Cardiac muscle cell (in vitro differentiated cells and primary cell): ENCODE measurements at places on chromosomes 2 and 18. TPM values are rescaled to one million over a fixed set of nuclear protein-coding genes. Genes with fewer than 3 reads are reported as not detected.
A peak's percentile ranks its signal among the peaks of the same experiment; 100 is the strongest.

The PRPF40A gene
- 57.8 and 91.5 TPM in 2 replicates for total RNA-seq

DNA sequence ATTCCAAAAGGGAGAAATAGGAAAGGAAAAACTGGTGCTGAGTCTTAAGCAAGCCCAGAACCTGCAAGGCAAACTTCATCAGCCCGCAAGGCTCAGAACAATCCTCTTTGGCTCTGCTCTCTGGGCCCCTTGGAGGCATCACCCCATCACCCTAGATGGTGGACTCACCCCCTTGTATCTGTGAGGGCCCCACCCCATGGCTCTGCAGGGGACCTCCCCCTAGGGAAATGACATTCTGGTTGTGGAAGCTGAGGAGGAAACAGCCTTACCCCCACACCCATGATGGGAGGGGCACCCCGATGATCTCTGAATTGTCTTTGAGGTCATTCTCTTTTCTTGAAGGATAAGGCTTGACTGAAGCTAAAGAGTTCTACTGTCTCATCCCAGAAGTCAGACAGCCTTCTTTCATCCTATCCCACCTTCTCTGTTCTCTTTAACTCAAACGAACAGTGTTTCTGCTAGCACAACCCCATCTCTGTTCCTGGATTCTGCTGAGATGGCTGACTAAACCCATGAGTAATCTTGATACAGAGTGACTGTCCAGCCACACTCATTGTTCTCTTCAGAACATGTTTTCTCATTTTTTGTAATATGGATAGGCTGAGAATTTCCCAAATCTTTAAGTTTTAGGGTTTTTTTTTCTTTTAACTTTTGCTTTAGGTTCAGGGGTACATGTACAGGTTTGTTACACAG, 492.1 kb upstream of the MYT1L start:
- H3K4me3 ChIP-seq: no peak overlapping the region
- no peaks in the 10 kb centered on the region for H3K36me3 ChIP-seq
- H3K4me1 ChIP-seq: no peaks in the 10 kb centered on the region
- DNase-seq: no peak

- H3K4me3 ChIP-seq: no peak overlapping the region
- H3K4me1 ChIP-seq: peaks cover 6% of the 10 kb centered on the region
- peak; percentile 4 for DNase-seq
- H3K27me3 ChIP-seq: no peaks in the 10 kb centered on the region
Measured at GRCh38 chr2:145085612-145086011, 565.7 kb upstream of the ZEB2 start.

The CFAP65 gene
- 0.07 and 2.2 TPM in 2 replicates for total RNA-seq

The MC4R gene
- 0.21 and 0.54 TPM in 2 replicates for total RNA-seq

DNA sequence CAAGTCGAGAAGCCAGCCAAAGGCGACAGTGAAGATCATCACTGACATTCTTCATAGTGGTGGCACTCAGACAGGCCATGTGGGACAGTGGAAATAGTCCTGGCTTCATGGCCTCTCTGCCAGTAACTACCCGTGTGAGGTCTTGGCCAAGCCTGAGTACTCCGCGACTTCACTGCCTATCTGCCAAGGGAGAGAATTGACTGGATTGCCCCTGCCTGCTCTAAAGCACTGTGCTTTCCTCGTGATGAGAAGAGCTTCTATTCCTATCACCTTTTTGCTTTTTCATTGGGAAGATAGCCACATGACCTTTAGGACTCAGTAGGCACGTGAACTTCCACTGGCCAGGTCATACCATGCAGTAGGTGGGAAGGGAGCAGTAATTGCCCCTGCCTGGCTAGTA, 239.3 kb downstream of the HAUS1 start:
- H3K27me3 ChIP-seq: no peaks in the 10 kb centered on the region
- H3K27ac ChIP-seq: no peak overlapping the region
- no peak overlapping the region for H3K4me3 ChIP-seq
- DNase-seq: no peak

GRCh38 chr2:55097082-55097460, 46.8 kb upstream of the RTN4 start:
- H3K27me3 ChIP-seq: no peaks in the 10 kb centered on the region
- H3K4me3 ChIP-seq: no peak overlapping the region
- peak overlapping the region; percentile 75 for H3K27ac ChIP-seq
- DNase-seq: no peak
- peaks cover 45% of the 10 kb centered on the region for H3K4me1 ChIP-seq
- H3K36me3 ChIP-seq: no peaks in the 10 kb centered on the region

The DNAJC5G gene
- 3.6 and 14.1 TPM in 2 replicates for total RNA-seq

The RSAD2 gene
- total RNA-seq: 0.12 and 0.28 TPM in 2 replicates

- DNase-seq: no peak
- no peaks in the 10 kb centered on the region for H3K4me1 ChIP-seq
- H3K27me3 ChIP-seq: no peaks in the 10 kb centered on the region
- H3K27ac ChIP-seq: no peak overlapping the region
Measured at GRCh38 chr2:85907671-85908157, 18.9 kb upstream of the ST3GAL5 start.

The SERPINB2 gene
- not detected in 2 replicates for total RNA-seq

The EVX2 gene
- total RNA-seq: 0.06 and 0.11 TPM in 2 replicates

The PRSS56 gene
- not detected in 2 replicates for total RNA-seq

DNA sequence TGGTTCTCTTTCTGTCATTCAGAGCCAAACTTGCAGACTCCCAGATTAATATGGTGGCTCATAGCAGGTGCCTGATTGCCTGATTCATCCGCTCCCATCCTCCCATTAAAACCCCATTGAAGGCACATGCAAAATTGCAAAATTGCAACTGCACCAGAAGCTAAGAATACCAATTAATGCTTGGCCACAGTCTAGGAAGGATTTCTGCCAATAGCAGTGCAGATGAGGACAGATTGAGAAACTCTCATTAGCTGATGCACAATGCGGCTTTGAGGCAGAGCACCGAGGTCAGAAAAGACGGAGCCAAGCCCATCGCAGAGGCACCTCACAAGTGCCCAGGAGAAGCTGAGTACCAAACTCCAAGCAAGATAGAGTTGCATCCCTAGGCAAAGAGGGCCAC, 172.8 kb downstream of the ARL4C start:
- no peak overlapping the region for H3K4me3 ChIP-seq
- DNase-seq: no peak
- no peak overlapping the region for H3K27ac ChIP-seq

DNA sequence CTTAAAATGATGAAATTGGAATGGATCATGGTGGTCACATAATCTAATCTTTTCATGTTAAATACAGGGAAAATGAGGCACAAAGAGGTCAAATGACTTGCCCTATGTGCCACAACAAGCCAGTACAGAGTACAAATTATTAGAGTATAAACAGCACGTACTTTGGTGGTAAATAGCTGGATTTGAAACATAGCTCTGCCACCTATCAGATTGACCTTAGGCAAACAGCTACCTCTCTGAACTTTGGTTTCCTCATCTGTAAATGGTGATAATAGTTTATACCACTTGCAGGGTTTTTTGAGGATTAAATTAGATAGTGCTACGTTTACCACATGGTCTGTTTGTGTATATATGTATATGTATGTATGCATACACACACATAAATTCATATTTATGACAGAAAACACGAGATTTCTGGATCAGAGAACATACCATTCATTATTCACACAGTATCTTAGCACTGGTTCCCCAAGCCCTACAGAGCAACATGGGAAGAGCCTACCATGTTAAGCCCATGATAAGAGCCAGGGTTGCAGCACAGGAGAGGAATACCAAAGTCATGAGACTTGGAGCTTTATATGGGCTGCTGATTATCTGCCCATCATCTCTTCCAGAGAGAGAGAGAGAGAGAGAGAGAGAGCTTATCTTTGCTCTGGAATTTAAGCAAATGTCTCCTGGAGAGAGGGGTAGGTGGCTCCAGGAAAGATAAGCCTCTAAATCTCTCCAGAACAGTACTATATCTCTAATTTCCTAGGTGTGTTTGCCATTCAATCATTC, 73.5 kb downstream of the MDH1 start:
- no peak overlapping the region for H3K4me3 ChIP-seq
- DNase-seq: no peak
- no peak overlapping the region for H3K27ac ChIP-seq
- H3K27me3 ChIP-seq: no peaks in the 10 kb centered on the region

- no peaks in the 10 kb centered on the region for H3K36me3 ChIP-seq
- H3K4me1 ChIP-seq: peaks cover 16% of the 10 kb centered on the region
- H3K27me3 ChIP-seq: no peaks in the 10 kb centered on the region
- DNase-seq: peak; percentile 60
Measured at GRCh38 chr2:45261746-45262145, 252.5 kb upstream of the SIX2 start.

DNA sequence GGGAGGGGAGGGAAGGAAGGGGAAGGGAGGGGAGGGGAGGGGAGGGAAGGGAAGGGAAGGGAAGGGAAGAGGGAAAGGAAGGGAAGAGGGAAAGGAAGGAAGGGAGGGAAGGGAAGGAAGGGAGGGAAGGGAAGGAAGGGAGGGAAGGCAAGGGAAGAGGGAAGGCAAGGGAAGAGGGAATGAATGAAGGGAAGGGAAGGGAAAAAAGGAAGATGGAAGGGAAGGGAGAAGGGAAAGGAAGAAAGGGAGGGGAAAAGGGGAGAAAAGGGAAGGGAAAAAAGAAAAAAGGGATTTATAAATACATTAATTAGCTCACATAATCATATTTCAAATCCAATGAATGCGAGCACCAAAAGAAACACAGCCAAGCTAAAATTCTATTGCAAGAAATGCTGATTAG, 202.9 kb upstream of the LRRTM4 start:
- no peaks in the 10 kb centered on the region for H3K27me3 ChIP-seq
- no peak for DNase-seq
- no peaks in the 10 kb centered on the region for H3K4me1 ChIP-seq
- no peaks in the 10 kb centered on the region for H3K36me3 ChIP-seq
- H3K4me3 ChIP-seq: no peak overlapping the region

The TP53I3 gene
- total RNA-seq: 25.4 and 55.5 TPM in 2 replicates

- no peaks in the 10 kb centered on the region for H3K36me3 ChIP-seq
- H3K4me3 ChIP-seq: no peak overlapping the region
- no peaks in the 10 kb centered on the region for H3K27me3 ChIP-seq
- DNase-seq: no peak
- H3K27ac ChIP-seq: no peak overlapping the region
- H3K4me1 ChIP-seq: peaks cover 6% of the 10 kb centered on the region
Measured at GRCh38 chr2:125259451-125259850, 1234.4 kb downstream of the CNTNAP5 start.

- no peaks in the 10 kb centered on the region for H3K27me3 ChIP-seq
- H3K4me1 ChIP-seq: peaks cover 18% of the 10 kb centered on the region
- no peak overlapping the region for H3K27ac ChIP-seq
- H3K36me3 ChIP-seq: no peaks in the 10 kb centered on the region
- no peak for DNase-seq
Measured at GRCh38 chr2:20132990-20133535, 81.6 kb upstream of the LAPTM4A start.

The DUSP2 gene
- total RNA-seq: 0.89 and 3.0 TPM in 2 replicates

The NT5C1B gene
- not detected in 2 replicates for total RNA-seq

DNA sequence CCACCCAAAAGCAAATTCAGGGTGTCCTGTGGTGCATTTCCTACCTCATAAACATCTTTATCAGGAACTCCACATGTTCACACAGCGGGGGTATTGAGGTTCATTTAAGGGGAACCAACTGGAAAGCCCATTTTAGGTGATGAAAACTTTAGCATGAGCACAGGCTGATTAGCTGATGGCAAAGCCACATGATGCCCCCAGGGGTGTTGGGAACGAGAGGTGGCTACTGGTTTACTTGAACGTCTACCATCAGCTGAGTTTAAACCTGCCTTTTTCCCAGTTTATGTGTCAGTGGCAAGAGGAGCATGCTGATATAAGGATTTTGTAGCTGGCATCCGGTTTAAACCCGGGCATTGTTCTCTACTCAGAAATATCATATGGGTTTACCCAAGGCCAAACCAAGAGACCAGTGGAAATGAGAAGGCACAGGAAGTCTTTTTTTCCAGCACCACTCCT, 54.5 kb upstream of the UPP2 start:
- H3K4me3 ChIP-seq: no peak overlapping the region
- no peaks in the 10 kb centered on the region for H3K27me3 ChIP-seq
- H3K36me3 ChIP-seq: no peaks in the 10 kb centered on the region
- H3K27ac ChIP-seq: no peak overlapping the region

The DOK6 gene
- 8.1 and 13.9 TPM in 2 replicates for total RNA-seq

DNA sequence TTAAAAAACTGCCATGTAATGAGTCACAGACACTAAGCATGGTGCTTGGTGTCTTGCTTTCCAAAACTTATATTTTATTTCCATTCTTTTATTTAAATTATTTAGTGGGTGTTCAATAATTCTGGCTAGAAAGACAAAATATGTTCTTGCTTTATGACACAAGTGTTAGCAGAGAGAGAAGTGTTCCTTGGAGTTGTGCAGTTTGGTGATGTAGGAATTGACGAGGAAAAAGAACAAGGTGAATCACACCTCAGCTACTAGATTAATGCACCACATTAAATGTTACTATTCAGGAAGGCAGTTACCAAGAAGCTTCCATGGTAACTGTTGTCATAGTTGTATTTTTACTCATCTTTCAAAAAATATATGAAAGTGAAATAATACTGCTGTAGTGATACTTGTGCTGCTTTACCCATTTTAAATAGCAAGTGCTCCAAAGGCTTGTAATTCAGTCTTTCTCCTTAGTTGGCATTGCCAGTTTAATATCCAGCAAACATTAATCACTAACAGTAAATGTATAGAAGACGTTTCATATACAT, 28.3 kb downstream of the ADAM23 start:
- no peak overlapping the region for H3K27ac ChIP-seq
- no peak for DNase-seq
- no peak overlapping the region for H3K4me3 ChIP-seq
- H3K36me3 ChIP-seq: no peaks in the 10 kb centered on the region
- no peaks in the 10 kb centered on the region for H3K27me3 ChIP-seq
- H3K4me1 ChIP-seq: no peaks in the 10 kb centered on the region

DNA sequence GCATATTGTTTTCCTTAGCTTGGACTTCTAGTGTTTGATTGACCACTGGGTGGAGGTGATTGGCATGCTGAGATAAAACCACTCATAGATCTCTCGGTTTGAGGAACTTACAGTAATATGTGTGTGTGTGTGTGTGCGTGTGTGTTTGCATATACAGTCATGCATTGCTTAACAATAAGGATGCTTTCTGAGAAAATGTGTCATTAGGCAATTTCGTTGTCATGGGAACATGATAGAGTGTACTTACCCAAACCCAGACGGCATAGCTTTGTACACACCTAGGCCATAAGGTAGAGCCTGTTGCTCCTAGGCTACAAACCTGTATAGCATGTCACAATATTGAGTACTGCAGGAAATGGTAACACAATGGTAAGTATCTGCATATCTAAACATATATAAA, 167.3 kb downstream of the NYAP2 start:
- H3K27ac ChIP-seq: no peak overlapping the region
- no peaks in the 10 kb centered on the region for H3K27me3 ChIP-seq
- no peaks in the 10 kb centered on the region for H3K36me3 ChIP-seq
- H3K4me1 ChIP-seq: no peaks in the 10 kb centered on the region
- DNase-seq: no peak

The EFR3B gene
- 10.0 and 12.9 TPM in 2 replicates for total RNA-seq

The TEX44 gene
- not detected in 2 replicates for total RNA-seq

The MATN3 gene
- total RNA-seq: 1.3 and 3.8 TPM in 2 replicates

The GNLY gene
- not detected in 2 replicates for total RNA-seq

DNA sequence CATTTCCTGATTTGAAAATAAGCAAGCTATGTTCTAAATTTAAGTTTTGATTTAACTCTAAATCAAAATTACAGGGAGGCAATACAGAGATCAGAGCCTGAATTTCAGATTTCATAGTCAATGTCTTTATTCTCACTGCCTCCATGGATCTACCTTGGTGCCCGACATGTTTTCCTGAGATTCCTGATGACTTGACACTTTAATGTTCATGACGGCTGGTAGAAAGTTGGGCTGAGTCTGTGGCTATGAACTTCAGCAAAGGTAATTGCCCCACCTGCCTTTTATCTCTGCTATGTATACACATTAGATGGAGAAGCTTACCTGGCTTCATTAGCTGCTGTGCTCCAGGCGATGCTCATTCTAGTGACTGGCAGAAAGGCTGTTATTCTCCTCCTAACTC, 1390.5 kb upstream of the CELF4 start:
- H3K27ac ChIP-seq: no peak overlapping the region
- no peaks in the 10 kb centered on the region for H3K36me3 ChIP-seq
- H3K4me3 ChIP-seq: no peak overlapping the region
- no peaks in the 10 kb centered on the region for H3K27me3 ChIP-seq

The CIB4 gene
- total RNA-seq: 0.49 TPM in 1 of 2 replicates, not detected in the other
